Germinal center (tissue), 1 donor: ENCODE measurements at places on chromosomes 2 and 18.

DNA sequence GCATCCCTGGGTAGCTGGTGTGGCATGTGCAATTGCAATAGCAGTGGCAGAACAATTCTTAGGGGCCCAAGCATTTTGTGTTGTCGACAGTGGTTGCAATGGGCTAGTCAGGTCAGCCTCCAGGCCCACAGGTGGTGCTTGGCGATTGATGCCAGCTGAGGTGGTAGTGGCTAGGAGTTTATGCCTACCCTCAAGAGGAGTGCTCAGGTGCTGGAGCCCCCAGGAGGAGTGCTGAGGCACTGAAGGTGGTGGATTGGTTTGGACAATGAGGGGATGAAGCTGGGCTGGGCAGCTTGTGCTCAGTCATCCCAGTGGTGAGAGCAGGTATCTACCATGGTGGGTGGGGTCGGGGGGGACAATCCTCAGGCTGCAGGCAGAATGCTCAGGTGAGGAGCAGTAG is 877.9 kb upstream of the TMEFF2 start:
- DNase-seq, result no peak

DNA sequence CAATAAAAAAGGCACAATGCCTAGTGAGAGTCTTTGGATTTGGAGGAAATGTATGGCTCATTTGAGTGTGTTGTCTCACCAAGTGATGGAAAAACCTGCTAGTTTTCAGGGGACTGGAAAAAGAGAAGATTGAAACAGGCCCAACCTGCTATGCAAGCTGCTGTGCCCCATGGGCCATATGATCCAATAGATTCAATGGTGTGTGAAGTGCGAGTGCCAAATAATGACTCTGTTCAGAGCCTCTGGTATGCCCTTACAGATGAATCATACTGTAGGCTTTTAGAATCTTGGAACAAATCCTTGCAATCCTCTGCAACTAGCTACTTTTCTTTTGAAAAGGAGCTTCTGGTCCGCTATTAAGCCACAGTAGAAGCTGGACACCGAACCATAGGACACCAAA is 529.8 kb upstream of the CNTNAP5 start:
- DNase-seq, result no peak

DNA sequence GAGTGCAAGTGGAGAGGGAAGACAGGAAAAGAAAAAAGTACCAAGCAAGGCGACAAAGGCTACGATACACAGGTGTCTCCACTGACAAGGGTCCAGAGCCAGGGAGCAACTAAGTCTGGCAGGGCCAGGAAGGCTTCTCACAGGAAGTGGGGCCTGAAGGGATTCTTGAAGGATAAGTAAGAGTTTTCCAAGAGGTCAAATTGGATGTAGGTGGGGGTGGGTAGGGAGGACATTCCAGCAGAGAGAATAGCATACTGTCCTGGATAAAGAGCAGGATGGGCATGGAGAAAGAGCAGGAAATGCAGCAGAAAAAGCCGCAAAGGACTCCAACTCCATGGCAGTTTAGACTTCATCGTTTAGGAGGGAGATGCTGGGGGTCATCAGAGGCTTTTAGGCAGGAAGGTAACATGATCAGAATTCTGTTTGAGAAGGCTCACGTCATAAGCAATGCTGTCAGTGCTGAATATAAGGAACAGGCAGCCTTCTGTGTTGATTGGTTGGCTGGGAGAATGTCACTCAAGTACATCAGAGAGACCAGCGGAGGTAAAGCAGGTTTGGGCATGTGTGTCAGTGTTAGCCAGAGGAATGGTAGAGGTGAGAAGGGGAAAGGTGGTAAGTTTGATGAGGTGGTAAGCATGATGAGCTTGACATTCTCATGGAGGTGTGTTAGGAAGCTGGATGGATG is 35.1 kb downstream of the ARHGAP25 start:
- no peak for DNase-seq

GRCh38 chr2:218897394-218898108 is 16.9 kb downstream of the WNT10A start:
- no peak for DNase-seq

- DNase-seq, result no peak
These were observed 400 bp downstream of the CCDC88A start for GRCh38 chr2:55419233-55419678.
